RCC 7860 (cell line): ENCODE measurements at places on chromosomes 2 and 18.

DNA sequence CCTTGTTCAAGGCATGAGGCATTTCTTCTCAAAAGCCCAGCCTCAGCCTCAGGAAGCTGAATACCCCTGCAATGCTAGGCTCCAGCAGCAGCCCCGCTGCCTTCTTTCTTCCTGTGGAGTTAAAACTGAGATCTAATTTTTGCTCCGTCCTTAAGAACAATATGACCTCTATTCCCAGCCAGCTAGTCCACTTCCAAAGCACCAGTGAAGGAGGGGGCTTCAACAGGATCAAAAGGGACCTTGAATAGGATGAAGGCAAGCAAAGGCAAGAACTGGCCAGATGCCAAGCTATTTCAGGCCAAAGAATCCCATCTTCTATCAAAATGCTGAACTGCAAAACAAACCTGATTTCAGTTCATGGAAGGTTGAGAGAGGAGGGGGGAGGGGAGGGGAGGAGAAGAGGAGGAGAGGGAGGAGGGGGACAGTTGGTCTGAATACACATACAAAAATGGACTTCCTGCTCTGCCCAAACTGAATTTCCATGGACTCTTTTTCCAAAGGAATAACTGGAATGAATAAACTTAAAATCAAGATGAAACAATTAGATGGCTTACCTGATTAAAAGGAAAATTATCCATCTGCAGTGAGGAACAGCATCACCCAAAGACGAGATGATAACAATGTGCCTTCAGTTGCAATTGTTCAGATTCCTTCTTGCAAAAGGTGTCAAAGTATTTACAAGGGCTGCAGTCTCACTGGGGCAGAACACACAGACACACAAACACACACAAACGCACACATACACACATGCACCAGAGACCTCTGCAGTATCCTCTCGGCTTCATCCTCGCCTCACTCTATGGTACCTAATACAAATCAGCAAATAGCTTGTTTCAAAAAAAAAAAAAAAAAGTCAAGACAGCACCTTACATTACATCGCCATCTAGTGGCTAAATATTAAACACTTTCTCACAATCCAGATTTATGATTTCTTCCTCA, at the start of gene SCN1A:
TSS of gene SCN1A (minus strand) at position 804 of the 939 bp plus-strand sequence. CDS start 54,399 bp downstream, outside the sequence.
- DNase-seq, result peak; percentile 39

DNA sequence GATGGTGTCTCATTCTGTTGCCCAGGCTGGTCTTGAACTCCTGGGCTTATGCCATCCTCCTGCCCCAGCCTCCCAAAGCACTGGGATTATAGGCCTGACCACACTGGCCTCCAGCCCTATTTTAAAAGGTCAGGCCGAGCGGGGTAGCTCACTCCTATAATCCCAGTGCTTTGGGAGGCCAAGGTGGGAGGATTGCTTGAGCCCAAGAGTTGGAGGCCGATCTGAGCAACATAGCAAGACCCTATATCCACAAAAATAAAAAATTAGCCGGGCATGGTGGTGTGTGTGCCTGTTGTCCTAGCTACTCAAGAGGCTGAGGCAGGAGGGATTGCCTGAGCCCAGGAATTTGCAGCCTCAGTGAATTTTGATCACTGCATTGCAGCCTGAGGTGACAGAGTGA, 3.9 kb downstream of the CAB39 start:
- no peak for DNase-seq

DNA sequence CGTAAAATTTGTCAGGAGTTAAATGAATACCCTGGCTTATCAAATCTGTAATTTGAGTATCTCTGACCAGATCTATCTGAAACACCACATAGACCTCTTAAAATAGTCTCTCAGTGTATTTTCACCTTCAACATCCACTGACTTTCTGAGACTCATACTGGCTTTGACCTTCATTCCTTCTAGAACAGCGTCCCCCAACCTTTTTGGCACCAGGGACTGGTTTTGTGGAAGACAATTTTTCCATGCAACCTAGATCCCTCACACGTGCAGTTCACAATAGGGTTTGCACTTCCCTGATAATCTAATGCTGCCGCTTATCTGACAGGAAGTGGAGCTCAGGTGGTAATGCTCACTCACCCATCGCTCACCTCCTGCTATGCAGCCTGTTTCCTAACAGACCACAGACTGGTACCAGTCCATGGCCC, 3.2 kb downstream of the NBAS start:
- DNase-seq, result no peak

GRCh38 chr2:205770577-205770976, 88.3 kb downstream of the NRP2 start:
- DNase-seq, result no peak

- peak; percentile 94 for DNase-seq
Measured at GRCh38 chr18:49016648-49017539, 66.1 kb upstream of the SMAD7 start.

- no peak for DNase-seq
Measured at GRCh38 chr2:10873790-10874437, 37.8 kb upstream of the KCNF1 start.

DNA sequence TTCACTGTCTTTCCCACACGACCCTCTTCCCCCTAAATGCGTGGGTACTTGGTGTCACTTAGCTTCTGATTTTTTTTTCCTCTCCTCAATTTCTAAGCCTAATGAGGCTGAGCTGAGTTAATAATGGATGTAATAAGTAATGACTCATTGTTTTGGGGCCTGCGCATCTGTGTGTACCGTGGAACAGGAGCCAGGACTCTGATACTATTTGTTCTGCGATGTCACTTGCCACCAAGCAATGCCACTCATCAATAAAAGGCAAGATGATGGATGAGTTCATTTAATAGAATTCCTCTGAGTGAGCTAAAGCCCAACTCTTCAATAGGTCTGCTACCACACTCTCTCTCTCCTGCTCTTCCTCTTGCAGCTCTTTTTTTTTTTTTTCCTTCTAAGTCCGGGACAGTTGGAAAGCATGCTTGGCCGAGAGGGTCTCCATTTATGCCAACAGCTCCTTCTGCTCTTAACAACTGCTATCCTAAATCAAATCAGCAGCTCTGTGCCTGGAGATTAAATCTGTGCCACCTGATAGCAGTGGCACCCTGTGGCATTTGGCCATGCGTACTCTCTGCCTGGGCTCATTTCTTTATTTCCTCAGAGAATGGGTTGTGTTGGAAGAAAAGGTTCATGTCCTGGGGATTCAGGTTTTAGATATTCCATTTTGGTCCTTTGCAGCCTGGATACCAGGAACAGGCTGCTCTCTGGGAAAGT, 1284.2 kb upstream of the PIK3C3 start:
- no peak for DNase-seq

DNA sequence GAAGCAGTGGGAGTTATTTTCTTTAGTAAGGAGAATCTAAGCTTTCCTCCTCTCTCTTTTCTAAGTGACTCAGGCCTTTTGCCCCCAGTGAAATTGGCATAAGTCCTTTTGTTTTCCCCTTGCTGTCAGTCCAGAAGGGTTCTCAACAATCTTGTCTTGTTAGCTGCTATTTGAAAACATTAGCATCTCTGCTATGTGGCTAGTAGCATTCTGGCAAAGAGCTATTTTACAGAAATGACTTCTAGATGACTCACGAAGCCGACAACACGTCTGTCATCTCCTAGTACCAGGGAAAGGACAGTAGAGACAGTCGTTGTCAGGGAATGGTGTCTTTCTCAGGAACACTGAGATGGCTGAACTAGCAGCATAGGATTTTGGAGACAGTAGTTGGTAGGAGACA, 14.7 kb downstream of the SMARCAL1 start:
- peak; percentile 79 for DNase-seq

DNA sequence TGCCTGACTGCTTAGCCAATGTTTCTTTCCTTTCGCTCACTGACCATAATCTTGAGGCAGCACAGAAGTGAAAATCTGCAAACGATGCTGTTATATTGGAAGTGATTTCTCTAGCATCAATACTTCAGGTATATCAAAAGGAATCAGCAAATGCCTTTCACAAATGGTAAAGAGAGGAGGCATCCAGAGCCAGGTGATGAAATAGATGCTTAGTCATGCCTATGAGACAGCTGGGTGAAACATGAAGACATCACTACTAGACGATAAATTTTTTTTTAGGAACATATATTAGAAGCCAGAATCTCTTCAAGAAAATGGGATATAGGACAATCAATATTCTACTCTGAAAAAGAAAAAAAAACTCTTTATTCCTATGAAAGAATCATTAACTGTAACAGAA, 249.2 kb upstream of the SLC39A10 start:
- no peak for DNase-seq

DNA sequence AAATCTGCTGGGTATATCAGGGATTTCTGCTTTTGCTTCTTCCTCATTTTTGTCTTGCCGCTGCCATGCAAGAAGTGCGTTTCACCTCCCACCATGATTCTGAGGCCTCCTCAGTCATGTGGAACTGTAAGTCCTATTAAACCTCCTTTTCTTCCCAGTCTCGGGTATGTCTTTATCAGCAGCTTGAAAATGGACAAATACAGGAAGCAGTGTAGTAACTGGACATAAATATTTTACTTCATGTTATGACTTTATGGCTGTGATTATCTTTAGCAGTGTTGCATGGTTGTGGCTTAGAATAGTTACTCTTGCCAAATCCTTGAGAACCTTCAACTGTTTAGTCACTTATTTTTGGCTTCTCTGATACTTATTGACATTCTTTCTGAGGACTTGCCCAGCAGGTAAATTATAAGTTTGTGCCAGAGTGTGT, 66.2 kb upstream of the DLX2 start:
- DNase-seq, result no peak

GRCh38 chr2:199336546-199336945, 121.2 kb downstream of the SATB2 start:
- DNase-seq, result no peak

GRCh38 chr2:188659656-188660406, 314.3 kb upstream of the COL3A1 start:
- peak; percentile 80 for DNase-seq

DNA sequence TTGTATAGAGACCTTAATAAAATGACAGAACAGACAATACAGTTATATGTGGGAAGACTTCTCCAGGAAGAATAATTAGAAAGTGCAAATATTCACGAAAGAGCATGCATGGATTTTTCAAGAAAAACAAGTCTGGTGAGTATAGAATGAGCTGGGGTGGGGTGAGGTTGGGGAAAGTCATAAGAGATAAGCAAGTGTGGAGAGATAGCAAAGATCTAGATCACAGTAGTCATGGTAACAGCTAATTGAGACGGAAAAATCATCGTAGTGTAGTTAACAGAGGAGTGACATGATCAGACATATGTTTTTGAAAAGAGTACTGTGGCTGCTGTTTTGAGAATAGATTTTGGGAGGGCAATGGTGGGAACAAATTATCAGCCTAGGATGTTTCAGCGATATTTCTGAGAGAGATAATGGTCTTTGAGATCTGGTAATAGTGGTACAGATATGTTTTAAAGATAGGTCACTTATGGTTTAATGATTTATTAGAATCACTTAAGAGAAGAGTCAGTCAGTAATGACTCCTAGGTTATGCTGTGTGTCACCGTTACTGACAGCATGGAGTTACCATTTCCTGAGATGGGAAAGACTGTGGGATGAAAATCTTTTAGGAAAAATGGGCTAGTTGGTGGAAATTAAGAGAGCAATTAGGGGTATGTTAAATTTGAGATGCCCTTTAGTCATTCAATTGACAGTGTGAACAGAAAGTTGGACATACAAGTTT, 248.5 kb upstream of the SLC8A1 start:
- DNase-seq, result peak; percentile 47

DNA sequence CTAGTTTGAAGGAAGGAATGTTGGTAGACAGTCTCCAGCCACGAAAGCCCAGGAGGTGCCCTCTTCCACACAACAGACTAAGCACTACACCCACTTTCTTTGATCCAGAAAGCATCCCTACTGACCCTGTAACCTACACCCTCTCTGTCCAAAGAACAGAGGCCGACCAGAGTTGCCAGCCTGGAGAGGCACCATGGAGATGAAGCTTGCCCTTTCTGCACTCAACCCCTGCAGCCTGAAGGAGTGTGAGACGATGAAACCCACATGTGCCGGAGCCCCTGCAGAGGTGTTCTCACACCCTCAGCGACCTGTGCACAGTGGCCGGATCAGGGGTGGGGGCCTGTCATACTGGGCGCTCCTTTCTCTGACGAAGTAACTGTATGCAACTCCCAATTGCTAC, 136.3 kb downstream of the ZNF516 start:
- no peak for DNase-seq

GRCh38 chr2:208099682-208100470, 24.4 kb downstream of the CRYGD start:
- no peak for DNase-seq

DNA sequence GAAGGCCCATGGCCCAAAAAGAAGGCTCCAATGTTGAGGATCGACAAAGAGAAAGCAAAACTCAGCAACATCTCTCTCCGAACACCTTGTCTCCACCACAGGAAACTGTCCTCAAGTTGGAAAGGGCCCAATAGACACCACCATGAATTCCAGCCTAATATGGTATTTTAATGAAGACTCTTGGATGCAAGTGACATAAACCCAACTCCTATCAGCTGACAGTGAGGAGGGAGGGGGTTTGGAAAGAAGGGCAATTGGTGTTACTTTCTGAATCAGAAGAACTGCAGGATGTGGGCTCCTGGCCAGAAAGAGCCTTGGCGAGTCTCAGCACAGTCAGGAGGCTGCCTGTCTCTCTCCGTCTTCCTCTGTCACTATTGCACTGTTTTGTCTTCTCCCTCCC, 40.3 kb upstream of the SIGLEC15 start:
- no peak for DNase-seq

- no peak for DNase-seq
Measured at GRCh38 chr2:101734505-101735165, 37.1 kb downstream of the MAP4K4 start.

- DNase-seq, result no peak
Measured at GRCh38 chr2:19048593-19049266, 309.7 kb downstream of the OSR1 start.

GRCh38 chr2:66173645-66174044, 261.3 kb upstream of the MEIS1 start:
- no peak for DNase-seq

- no peak for DNase-seq
Measured at GRCh38 chr2:230614913-230615332, 97.7 kb upstream of the CAB39 start.

DNA sequence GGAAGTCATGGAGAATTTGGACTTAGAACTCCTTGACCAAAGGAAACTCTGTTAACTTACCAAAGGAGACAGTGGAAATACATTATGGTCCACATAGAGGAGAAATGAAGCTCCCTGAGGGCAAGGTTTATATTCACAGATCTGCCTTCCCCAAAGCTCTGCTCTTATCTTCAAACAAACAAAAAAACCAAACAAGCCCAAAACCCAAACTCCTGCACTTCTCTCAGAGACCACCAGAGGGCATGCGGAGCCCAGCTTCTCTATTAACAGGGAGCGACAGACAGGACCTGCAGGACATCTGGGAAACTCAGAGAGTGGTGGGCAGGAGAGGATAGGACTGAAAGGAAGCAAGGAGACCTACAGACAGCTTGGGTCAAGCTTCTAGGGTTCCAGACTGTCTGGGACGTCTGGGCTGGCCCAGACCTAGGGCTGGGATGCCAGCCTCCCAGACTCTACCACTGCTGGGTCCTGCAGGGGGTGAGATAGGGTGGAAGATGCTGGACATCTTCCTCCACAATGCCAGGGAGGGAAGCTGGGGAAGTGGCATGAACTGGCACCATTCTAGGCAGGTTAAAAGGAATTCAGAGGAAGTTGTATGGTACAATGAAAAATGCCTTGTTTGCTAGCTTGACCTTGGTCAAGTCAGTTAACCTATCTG, 4.0 kb upstream of the WNT10A start:
- peak; percentile 53 for DNase-seq
